ENCODE measurements at places on chromosomes 1 and 21.

DNA sequence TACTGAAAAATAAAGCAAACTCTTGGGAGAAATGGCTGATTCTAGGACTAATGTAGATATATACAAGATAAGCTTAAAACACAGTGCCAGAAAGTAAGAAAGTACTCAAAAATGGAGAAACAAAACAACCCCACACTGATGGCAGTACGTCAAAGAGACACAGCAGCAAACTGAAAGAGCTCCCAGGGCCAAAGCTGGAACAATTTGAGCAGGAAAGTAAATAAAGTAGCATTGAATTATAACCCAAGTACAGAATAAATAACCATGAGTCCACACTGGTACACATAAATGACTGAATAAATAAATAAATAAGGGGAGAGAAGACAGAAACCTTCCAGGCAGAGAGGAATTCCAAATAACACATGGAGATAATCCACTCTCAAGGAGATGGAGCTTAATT is 120.9 kb downstream of the GLUL start:
- DNase-seq = no peak

DNA sequence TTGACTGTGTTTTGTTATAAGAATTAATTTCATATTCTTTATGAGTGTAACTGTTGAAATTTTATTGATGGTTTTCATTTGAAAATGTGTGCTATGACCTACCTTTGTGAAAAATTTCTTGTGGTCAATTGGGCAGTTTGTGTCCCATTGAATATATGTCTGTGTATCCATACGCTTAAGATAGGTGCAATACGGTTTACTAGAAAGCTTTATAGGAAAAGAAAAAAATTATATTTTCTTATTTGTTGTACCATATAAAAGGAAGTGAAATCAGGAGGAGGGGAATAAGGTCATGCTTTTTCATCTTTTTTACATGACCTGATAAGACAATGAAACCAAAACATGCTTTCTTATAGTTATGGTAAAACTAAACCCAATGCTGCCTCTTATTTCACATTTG is 807.7 kb downstream of the USP25 start:
- no peak for DNase-seq

- no peak for DNase-seq
These were observed 40.0 kb downstream of the ROR1 start for GRCh38 chr1:63813829-63814277.

GRCh38 chr21:36560933-36561575 is 81.1 kb upstream of the CLDN14 start:
- no peak for DNase-seq

GRCh38 chr1:81375884-81376548 is 424.7 kb upstream of the ADGRL2 start:
- DNase-seq = no peak

DNA sequence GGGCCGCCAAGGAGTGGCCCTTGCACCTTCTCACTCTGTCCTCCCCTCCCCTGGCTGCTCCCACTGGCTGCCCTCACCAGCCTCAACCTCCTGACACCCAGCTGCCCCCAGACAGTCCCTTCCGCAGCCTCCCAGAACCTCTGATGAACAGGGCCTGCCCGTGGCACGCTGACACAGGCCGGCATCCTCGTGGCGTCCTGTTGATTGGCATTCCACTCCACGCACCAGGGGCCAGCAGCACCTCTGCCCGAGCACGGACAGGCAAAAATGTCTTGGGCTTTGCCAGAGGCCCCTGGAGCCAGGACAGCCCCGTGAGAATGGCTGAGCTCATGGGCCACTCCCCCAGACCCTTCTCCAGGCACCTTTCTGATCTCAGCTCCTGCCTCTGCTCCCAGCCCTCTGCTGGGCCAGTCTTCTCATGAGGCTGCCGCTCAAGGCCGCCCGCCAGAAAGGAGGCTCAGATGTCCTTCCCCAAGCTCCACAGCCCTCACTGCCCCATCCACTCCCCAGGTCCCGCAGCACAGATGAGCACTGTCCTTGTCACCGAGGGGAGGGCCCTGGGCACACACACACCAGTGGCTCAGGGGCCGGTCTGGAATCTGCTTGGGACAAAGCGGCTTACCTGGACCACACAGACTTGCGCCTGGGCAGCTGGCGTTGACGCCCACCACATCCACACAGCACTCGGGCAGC is 15.8 kb upstream of the RNF223 start:
- no peak for DNase-seq

- DNase-seq = no peak
These were observed 221.9 kb downstream of the MRPL39 start for GRCh38 chr21:25385341-25385740.

DNA sequence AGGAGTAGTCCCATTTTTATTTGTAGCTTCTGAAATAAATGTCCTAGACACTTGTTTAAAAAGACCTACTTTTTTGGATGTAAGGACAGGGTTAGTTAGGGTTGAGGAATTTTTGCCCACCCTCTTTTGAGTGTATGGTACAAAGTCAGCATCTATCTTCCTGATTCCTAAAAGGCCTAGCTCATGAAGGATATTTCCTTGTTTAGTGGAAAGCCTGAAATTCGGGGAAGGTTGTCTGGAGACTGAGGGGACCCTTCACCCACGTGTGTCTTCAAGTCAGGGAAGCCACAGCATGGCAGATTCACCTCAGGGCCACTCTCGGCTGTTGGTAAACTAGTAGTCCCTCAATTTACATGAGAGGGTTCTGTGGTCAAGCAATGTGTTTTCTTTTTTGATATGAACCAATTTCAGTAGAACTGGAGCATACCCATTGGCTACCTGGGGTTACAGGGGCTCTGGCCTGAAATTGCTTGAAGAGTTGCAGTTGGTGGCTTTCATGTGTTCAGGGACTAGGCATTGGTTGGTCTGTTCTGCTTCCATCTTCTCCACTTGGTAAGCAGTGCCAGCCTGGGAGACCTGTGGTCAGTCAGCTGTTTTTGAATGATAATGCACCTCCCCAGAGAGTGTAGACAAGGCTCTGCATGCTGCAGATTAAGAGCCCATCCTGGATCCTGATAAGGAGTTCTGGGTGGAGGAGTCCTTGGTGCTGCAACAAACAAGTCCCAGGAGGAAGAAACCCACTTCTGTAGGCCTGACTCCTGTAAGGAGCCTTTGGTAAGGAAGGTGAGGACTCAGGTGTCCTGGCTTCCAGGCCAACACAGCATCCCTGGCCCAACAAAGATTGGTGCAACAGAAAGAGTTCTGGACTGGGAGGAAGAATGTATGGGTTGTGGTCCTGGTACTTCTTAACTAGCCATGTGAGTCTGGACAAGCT is 6.3 kb downstream of the BTG2 start:
- no peak for DNase-seq

DNA sequence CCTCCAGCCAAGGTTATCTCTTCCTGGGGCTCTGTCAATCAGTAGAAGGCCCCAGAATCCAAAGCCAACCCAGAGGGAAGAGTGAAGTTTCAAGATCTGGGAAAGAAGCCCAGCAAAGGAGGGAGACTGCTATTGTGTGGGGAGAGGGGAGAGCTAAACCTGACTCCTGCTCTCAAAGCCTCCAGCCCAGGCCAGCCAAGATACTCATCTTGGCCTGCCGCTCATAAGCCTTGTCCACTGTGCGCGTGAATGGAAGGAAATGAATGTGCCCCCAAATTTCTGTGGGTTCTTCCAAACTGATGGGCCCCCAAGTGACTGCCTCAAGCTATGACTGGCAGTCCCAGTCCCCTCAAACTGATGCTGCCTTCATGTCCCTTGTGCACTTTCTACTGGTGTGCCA is 2.0 kb downstream of the PLXNA2 start:
- DNase-seq = no peak
